ENCODE measurements at places on chromosomes 7 and 10. TPM values are rescaled to one million over a fixed set of nuclear protein-coding genes. Genes with fewer than 3 reads are reported as not detected.

The TUBB8 gene
- not detected for total RNA-seq

- no peak for DNase-seq
These were observed 35.6 kb downstream of the C10orf90 start for GRCh38 chr10:126634911-126635310.

DNA sequence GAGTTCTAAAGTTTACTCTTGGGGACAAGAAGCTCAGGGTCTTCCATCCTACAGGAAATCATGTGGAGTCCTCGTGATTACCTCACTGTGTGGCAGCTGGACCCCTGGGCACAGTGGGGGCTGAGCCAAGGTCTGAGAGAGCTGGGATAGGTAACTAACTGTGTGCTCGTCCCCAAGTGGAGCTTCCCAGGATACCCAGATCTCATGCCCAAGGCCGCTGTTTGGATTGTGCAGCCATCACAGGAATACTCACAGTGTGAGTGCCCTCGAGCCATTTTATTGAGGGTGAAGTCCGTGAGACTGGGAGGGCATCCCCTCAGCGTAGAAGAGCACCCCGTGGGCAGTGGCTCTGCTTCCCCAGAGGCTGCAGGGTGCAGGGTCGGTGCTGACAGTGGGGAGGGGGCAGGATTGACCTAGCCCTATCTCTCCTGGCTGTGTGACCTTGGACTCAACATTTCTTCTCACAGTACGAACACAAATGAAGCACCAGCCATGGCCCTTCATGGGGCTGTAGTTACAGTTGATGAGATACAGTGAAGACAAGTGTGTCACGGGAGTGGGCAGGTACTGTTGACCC is 69.6 kb upstream of the LEP start:
- DNase-seq = no peak

DNA sequence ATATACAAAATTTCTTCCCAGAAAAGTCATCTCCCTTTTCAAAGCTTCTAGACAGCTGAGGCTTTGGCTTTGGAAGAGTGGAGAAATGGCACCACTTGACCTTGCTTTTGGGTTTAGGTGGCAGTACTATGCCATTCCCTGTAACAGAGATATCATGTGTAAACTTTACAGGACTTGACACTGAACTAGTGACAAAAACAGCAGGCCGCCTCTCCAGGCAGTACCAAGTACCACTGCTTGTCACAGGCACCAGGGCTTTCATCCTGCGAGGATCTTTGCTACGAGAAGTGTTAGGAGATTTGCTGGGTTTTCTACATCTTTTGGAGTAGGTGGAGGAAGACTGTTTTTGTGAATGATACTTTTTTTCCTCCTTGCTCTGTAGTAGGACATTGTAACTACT is 32.6 kb upstream of the ANLN start:
- DNase-seq = no peak

The VENTX gene
- not detected for total RNA-seq

DNA sequence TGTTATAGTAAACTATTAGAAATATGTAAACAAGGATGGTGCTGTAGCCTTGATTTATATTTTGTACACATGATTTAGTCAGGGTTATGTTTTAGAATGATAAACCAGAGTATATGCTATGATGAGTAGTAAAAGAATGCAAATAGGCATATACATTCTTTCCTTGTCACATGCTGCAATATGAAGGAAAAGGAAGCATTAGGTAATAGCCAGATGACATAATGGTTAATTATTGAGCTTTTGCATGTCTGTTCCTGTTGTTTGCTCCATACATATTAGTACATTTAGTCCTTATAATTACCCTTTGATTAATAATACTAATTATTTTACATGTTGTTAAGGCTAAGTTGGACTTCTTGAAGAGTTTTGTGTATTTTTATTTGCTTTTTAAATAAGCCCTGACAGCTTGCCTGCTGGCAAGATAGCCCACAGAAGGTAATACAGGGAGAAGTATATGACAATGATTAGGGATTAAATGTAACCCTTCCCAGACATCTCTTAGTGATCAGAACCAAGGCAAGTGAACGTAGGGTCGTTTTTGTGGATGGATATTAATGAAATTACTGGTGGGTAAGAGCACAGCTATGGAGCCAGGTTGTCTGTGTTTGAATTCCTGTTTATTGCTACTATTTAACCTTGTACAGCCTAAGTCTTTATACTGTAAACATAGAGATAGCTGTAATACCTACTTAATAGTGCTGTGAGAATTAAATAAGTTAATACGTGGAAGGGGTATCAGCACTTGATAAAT is 68.4 kb downstream of the PHTF2 start:
- DNase-seq = no peak

DNA sequence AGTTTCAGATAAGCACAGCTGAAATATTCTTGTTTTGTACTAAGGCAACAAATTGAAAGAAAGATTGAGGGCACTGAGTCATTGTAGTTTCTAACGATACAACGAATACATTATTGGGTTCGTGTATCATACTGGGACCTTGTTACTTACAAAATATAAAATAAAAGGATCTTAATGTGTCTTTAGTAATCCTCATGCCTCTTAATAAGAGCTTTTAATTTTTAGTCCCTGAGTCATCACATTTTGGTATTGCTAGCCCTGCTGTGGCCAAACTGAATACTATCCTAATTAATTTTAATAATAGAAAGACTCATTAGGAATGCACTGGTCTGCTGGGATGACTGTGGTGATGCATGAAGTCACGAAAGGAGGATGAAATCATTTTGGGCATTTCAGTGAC is 309.7 kb downstream of the EXOC4 start:
- no peak for DNase-seq

GRCh38 chr10:131358741-131359442 is 47.4 kb upstream of the TCERG1L start:
- no peak for DNase-seq

DNA sequence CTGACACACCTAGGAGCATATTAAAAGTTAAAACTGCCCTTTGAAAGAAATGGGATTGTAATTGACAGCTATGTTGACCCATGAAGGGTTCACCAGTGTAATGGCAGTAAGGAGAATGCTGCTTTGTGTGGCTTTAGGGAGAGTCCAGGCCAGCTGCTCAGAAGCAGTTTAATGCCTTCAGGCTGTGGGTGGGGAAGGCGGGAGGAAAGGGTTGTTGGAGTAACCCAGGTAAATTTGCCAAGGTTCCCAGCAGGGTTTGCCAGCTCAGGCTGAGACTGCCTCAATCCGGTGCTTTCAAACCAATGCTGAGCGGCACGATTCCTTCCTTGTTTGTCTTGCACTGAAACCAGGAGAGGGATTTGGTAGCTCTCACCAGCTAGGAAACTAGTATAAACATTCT is 637.2 kb downstream of the INHBA start:
- no peak for DNase-seq

The SLC26A4 gene
- 0.47 TPM for total RNA-seq

DNA sequence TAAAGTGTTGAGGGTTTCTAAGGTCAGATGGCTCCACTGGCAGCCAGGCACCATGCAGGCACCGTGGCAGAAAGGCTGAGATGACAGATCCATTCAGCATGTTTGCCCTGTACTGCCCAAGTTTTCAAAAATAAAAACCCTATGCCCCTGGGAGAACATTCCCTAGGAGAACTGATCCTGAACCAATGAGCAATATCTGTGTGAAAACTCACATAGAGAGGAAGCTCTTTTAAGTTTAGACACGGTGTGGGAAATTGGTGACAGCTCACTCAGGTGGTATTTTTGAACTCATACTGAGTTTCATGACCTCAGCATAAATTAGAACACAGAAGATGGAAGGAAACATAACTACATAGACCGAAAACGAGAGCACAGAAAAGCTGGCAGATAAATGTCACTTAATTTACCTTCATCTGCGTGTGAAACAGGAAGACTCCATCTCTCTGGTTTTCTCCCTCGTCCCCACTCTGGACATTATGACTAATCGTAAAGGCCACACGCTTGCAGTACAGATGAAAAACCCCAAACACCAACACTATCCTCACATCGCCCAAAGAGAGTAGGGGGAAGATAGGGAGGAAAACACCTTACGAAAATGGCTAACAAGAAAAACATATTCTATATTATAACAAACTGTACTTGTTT is 127.8 kb downstream of the ICA1 start:
- DNase-seq = no peak

- no peak for DNase-seq
These were observed 4.1 kb downstream of the COA1 start for GRCh38 chr7:43725251-43725650.

The PWWP2B gene
- total RNA-seq = 17.3 TPM

- no peak for DNase-seq
These were observed 1080.4 kb downstream of the CNTNAP2 start for GRCh38 chr7:147197006-147197405.

DNA sequence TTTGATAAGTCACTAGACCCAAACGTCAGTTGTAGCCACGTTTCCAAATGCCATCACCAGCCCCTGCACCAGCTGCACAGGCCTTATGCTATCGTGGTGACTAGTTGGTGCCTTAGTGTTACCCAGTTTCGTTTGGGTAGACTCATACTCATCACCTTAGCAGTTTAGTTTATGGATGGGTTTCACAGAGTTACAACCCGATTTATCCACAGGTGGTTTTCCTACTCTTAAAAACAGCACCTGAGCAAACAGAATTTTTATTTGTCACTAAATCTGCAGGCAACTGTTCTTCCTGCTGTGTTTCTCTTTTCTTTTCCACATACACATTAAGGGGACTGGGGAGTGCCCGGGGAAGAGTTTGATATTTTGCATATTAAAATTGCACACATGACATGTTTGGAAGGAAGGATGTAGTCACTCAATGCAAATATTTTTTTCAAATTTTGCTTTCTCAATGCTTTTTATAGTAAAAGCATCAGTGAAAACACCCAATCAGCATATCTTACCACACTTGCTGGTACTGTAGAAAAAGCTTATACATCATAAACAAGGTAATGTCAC is 41.6 kb downstream of the PDSS1 start:
- no peak for DNase-seq

The DNAAF5 gene
- total RNA-seq = 48.7 TPM

DNA sequence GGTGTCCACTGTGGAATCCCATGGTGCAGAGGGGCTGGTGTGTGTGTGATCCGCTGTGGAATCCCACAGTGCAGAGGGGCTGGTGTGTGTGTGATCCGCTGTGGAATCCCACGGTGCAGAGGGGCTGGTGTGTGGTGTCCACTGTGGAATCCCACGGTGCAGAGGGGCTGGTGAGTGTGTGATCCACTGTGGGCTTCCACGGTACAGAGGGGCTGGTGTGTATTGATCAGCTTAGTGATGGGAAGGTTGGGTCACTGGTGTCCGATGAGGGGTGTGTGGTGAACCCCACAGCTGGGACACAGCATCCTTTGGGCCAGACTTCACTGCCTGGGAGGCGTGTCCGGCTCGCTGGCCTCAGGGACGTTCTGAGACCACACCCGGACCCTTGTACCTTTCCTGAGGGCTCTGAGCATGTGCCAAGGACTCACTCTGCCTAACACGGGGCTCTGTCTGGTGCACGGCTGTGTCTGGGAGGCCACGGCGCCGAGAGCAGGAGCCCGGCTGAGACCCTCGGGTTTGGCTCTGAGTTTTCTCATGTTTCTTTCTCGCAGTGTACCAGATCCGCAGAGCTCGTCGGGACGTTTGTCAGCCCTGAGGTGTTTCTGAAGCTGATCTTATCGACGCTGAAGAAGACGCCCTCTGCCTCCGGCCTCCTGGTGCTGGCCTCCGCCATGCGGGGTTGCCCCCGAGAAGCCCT is 29.3 kb upstream of the PRKAR1B start:
- DNase-seq = no peak

DNA sequence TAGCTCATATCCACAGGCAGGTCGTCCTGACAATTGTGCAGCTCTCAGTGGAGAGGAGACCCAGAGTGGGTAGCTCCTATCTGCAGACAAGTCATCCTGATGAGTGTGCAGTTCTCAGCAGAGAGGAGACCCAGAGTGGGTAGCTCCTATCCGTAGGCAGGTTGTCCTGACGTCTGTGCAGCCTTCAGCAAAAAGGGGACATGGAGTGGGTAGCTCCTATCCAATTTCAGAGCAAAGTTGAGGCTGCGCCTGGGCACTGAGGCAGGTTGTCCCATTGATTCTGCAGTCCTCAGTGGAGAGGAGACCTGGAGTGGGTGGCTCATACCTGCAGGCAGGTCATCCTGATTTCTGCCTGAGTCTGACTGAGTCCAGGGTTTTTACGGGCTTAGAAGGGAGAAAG is 111.8 kb downstream of the HPSE2 start:
- DNase-seq = no peak

The PRRT4 gene
- total RNA-seq = not detected

The CWF19L1 gene
- 14.2 TPM for total RNA-seq

- DNase-seq = no peak
These were observed 66.2 kb downstream of the LARP4B start for GRCh38 chr10:865257-865656.

DNA sequence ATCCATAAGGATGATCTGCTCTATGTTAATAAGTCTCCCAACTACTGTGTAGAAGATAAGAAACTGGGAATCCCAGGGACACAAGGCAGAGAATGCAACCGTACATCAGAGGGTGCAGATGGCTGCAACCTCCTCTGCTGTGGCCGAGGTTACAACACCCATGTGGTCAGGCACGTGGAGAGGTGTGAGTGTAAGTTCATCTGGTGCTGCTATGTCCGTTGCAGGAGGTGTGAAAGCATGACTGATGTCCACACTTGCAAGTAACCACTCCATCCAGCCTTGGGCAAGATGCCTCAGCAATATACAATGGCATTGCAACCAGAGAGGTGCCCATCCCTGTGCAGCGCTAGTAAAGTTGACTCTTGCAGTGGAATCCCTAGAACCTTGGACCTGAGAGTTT is 10.3 kb downstream of the WNT16 start:
- no peak for DNase-seq

DNA sequence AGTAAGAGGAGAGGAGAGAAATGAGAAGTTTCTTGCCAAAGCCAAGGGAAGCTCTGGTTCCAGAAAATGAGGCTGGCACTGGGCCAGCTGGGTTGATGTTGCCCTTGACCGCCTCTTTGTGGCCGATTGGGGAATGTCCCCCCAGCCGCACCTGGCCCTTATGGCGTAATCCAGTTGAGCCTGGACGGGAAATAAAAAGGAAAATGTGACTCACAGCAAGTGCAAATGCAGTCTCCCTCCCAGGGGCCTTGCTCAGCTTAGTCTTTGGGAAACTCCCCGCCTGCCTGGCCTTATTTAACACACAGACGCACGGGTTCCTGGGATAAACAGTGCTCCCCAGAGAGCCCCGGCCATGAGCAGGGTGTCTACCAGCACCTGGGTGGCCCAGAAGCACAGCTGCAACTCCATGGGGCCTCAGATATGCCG is 174.8 kb downstream of the KIAA1217 start:
- DNase-seq = peak; percentile 92

The HOXA13 gene
- total RNA-seq = not detected

DNA sequence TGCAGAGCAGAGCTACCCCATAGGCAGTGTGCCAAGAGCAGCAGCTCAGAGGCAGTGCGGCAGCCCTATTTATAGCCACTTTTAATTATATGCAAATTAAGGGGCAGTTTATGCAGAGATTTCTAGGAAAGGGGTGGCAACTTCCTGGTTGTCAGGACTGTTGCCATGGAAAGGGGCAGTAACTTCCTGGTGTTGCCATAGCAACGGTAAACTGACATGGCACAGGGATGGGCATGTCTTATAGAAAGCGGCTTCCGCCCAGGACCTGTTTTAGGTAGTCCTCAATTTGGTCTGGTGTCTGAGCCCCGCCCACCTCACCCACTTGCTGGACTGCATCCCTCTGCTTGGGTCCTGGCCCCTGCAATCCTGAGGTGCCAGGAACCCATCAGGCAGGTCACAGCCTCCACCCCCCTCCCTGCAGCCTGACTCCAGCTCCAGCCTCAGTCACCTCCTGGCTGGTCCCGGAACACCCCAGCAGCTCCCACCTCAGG is 115.8 kb downstream of the TMEM130 start:
- no peak for DNase-seq

- DNase-seq = no peak
These were observed 243.3 kb upstream of the CELF2 start for GRCh38 chr10:10774416-10774815.

Measured in glomerular endothelial cell (primary cell).